ENCODE measurements at places on chromosomes 11 and 22. TPM values are rescaled to one million over a fixed set of nuclear protein-coding genes. Genes with fewer than 3 reads are reported as not detected.

Gene KRTAP5-11
- not detected for polyA plus RNA-seq

Gene NR1H3
- 227 TPM for polyA plus RNA-seq

DNA sequence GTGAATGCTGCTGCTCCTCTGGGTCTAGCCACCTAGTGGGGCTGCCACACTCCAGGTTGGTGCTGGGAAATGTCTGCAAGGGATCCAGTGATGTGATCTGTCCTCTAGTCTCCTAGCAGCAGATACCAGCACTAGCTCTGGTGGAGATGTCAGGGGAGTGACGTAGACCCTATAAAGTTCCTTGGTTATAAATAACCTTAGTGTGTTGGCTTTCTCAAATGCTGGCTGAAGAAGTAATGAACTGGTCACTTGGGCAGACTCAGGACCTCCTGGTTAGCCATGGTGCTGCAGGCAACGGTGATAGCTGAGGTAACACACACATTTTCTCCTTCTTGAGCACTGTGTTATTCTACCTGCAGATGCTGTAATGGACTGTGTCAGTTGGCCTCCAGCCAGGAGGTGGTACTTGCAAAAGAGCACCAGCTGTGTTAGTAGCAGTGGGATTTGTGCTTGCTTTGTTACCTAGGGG is 35.5 kb downstream of the BBOX1 start:
- no peak for DNase-seq
- H3K27me3 ChIP-seq, result no peaks in the 10 kb centered on the region
- H3K27ac ChIP-seq, result no peak overlapping the region
- no peaks in the 10 kb centered on the region for H3K4me1 ChIP-seq
- no peaks in the 10 kb centered on the region for H3K36me3 ChIP-seq

- no peak for DNase-seq
- no peaks in the 10 kb centered on the region for H3K27me3 ChIP-seq
- H3K36me3 ChIP-seq, result no peaks in the 10 kb centered on the region
- no peak overlapping the region for H3K4me3 ChIP-seq
- peaks cover 3% of the 10 kb centered on the region for H3K4me1 ChIP-seq
- H3K27ac ChIP-seq, result peak overlapping the region; percentile 22
Observed at GRCh38 chr22:25656724-25657123, 85.3 kb upstream of the MYO18B start.

DNA sequence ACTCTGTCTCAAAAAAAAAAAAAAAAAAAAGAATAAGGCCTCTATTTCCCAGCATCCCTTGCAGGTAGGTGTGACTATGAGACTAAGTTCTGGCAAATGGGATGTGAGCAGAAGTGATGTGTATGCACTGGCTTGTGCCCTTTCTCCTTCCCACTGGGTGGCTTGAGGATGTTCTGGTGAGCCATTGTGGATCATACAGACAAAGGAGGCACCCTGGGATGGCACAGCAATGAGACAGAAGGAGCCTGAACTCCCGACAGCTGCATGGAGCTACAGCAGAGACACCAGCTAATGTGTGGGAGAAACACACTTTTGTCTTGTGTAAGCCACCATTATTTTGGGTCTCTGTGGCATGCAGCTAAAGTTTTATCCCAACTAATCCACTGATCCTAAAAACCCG is 10.6 kb upstream of the SORL1 start:
- no peaks in the 10 kb centered on the region for H3K27me3 ChIP-seq
- no peak for DNase-seq
- H3K36me3 ChIP-seq, result no peaks in the 10 kb centered on the region
- H3K4me1 ChIP-seq, result peaks cover 45% of the 10 kb centered on the region
- H3K27ac ChIP-seq, result no peak overlapping the region

All from spleen (tissue), 13 donors.